Activated CD8-positive, alpha-beta memory T cell treated with anti-CD3 and anti-CD28 coated beads for 48 hours (primary cell): ENCODE measurements at places on chromosomes 2 and 18.

GRCh38 chr2:9221223-9221622, 14.6 kb downstream of the ASAP2 start:
- no peak for DNase-seq

GRCh38 chr18:11316546-11316945, 167.2 kb upstream of the PIEZO2 start:
- DNase-seq, result no peak

DNA sequence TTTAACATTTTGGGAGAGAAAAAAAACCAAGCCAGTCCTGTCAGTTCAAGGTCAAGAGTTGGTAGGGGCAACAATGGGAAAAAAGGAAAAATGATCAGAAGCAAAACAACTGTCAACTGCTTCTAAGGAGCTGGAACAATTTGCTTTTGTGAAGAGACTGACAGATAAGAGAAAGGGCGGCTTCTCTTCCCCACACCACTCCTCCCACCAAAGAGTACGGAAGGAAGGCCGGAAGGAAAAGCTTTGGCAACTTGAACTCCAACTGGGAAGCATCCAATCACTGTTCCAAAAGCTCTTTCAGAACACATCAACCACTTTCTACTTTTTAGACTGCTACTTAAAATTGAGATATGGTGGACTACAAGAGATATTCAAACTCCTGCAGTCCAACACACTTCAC, 57.8 kb upstream of the NFU1 start:
- no peak for DNase-seq

GRCh38 chr2:101883860-101884259, 107.9 kb upstream of the IL1R2 start:
- DNase-seq, result no peak

- DNase-seq, result no peak
Measured at GRCh38 chr2:68939962-68940361, 12.7 kb downstream of the GKN2 start.

GRCh38 chr2:132824716-132825115, 154.7 kb upstream of the LYPD1 start:
- no peak for DNase-seq

GRCh38 chr2:22691666-22692065, 693.3 kb upstream of the KLHL29 start:
- DNase-seq, result no peak

- no peak for DNase-seq
Measured at GRCh38 chr2:241218131-241219029, 29.9 kb downstream of the ANO7 start.

GRCh38 chr18:77131100-77131651, 1.4 kb downstream of the MBP start:
- DNase-seq, result no peak

DNA sequence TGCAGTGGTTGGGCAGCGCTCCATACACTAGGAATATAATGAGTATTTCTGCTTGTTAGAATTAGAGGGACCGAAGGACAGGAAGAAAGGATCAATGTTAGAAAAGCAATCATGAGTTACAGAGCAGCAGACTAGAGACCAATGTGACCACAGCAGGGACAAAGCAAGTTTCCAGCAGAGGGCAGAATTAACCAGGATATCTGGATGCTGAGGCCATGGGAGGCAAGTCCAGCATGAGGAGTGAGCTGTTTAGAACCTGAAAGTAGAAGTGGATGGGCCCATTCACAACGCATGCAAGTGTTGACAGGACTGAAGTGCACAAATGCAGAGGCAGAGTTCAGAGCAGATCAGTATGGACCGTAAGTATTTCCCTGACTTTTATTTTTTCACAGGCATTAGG, 910.4 kb upstream of the GYPC start:
- no peak for DNase-seq

GRCh38 chr2:151056870-151057269, 204.8 kb downstream of the RBM43 start:
- DNase-seq, result no peak

- no peak for DNase-seq
Measured at GRCh38 chr2:133568172-133568571, at the start of gene NCKAP5. Gene NCKAP5, minus strand, starts transcription at chr2:133568463. Its CDS starts 50,937 bp downstream, at chr2:133517526.

GRCh38 chr2:30963184-30963583, 155.9 kb upstream of the CAPN13 start:
- no peak for DNase-seq

DNA sequence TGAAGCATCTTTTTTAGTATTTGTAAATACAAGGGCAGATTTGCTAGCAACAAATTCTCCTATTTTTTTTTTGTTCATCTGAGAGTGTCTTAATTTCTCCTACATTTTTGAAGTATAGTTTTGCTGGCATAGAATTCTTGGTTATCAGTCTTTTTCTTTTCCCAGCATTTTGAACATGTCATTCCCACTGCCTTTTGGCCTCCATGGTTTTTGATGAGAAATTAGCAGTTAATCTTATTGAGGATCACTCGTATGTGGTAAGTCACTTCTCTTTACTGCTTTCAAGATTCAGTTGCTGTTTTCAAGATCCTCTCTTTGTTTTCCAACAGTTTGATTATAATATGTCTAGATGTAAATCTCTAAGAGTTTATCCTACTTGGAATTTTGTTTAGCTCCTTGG, 16.9 kb upstream of the RNF149 start:
- DNase-seq, result no peak

- DNase-seq, result no peak
Measured at GRCh38 chr2:159090514-159091201, 122.2 kb downstream of the TANC1 start.
